K562 (cell line): ENCODE measurements at places on chromosomes 5 and 9. TPM values are rescaled to one million over a fixed set of nuclear protein-coding genes. Genes with fewer than 3 reads are reported as not detected.

Gene DAB2IP
- total RNA-seq: 0.31 and 0.38 TPM in 2 replicates

Gene FAXDC2
- total RNA-seq: 12.0 and 13.1 TPM in 2 replicates

Gene EGFLAM
- 0.49 and 0.74 TPM in 2 replicates for total RNA-seq

- DNase-seq: no peak
These were observed 7.2 kb downstream of the RC3H2 start for GRCh38 chr9:122897969-122898368.

- DNase-seq: no peak
These were observed 805.7 kb downstream of the CDH9 start for GRCh38 chr5:26232706-26233105.

DNA sequence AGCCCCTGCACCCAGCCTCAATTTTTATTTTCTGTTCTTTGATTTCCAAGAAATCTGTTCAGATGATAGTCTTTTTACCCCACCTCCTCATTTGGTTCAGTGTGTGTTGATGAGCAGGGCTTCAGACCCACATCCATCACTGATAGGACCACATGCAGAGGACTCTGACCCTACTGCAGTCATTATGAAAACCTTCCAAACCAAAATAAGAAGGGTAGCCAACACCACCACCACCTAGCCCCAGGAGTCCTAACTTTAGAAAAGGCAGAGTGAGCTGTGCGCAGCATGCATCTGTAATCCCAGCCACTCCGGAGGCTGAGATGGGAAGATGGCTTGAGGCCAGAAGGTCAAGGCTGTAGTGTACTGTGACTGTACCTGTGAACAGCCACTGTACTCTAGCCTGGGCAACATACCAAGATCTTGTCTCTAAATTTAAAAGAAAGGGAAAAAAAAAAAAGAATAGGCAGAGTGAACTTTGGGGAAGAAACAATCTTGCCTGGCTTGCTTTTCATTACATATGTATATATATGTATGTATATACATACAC is 13.0 kb downstream of the CDKN2AIPNL start:
- no peak for DNase-seq

DNA sequence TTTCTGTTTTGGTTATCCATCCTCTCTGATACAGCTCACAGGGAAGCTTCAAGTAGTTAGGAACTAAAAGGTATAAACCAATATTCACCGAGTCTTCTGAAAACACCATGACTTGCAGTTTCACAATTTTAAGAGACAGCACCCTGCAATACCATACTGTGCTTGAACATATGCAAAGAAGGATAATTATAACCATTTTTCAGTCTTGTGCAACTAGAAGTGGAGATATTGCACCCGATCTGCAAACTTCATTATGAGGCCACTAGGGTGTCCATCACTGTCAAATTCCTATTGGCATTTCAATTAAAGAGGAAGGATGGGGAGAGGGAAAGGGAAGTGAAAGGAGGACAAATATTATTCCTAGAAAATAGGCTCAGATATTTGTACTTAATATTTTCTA is 32.4 kb upstream of the CEP120 start:
- no peak for DNase-seq

GRCh38 chr5:138926688-138927448 is 51.7 kb upstream of the LRRTM2 start:
- no peak for DNase-seq

- no peak for DNase-seq
These were observed 117.9 kb upstream of the MAN2A1 start for GRCh38 chr5:109571785-109572184.
